ENCODE measurements at places on chromosomes 3 and 15.

DNA sequence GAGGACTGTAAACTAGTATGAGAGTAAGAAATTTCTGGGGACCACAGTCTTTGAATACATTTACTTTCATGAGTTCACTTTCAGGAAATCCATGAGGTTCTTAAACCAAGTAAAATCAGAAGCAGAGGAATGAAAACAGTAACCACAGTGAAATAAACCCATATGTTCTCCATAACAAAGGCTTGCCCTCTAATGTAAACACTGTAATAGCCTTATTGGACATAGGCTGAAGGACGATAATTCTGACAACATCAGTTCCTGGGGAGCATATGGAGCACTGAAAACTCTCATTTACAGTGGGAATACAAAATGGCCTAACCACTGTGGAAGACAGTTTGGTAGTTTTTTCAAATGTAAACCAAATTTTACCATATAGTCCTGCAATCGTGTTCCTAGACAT lies 965.8 kb downstream of the NSUN3 start:
- no peak for DNase-seq

DNA sequence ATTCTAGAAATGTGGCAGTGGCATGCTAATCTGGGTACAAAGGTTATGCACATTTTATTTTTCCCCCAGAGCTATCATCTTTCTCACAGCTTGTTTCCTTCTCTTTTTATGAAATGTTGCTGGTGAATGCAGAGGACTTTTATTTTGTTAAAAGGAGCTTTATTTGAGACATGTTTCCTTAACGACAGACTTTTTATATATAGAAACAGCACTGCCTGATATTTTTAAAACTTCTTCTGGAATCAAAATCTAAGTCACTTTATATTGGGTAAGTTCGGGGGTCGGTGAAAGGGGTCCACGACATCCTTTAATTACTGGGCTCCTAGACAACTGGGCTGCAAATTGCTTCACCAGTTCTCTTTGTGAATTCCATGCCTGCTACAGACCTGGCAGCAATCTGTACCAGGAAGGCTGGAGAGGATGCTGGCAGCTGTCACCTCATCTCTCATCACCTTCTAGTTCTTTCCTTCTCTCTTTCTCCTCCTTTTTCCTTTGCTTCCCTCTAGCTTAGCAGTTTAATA lies 464.7 kb downstream of the PDCD6IP start:
- peak; percentile 27 for DNase-seq

DNA sequence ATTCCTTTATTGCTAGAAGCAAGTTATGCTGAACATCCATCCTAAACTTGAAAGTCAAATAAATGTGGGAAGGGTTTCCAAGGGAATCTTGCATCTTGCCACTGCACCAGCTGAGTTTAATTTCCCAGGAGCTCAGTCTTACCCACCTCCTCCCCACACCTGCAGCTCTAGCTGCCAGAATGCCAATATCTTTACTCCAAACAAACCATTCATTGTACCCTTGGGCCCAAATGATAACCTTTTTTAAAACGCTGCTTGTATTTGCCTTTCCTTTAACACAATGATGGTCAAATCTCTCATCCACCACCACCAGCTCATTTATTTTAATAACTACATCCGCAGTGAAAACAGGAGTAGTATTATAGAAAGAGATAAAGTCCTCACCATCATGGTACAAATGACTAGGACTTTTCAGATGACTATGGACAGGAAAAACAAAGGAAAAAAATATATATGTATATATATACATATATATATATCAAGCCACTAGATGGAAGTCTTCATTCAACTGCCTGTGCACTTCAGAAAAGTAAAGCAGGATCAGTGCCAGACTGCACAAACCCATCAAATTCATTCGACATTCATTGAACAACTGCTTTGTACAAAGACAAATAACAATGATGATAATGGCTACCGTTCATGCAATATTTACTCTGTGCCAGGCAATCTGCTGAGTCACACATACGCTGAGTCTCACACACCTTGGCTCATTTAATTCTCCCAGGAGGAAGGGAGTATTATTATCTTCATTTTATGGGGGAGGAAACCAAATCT lies 44.0 kb downstream of the BFSP2 start:
- DNase-seq: no peak

GRCh38 chr3:44999782-45000181 lies 23.7 kb downstream of the EXOSC7 start:
- no peak for DNase-seq

- peak; percentile 82 for DNase-seq
These were observed 8.1 kb downstream of the FAM131A start for GRCh38 chr3:184345317-184346144.

- peak; percentile 57 for DNase-seq
These were observed 35.7 kb downstream of the EEFSEC start for GRCh38 chr3:128188956-128189355.

DNA sequence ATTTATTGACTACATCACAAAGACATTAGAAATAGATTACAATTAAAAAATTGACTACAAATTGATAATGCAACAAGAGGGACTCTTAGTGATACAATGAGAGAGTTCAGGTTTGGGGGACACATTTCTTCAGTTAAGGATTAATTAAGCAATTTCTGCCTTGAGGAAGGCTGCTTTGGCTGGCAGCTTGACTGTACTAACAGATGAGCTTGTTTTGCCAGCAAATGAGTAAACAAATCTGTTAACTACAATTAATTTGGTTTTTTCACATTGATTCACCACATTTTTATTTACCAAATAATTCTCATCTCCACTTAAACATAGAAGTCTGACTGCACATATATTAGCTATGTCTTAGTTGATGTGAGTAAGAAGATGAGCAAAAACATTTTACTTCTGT lies 183.6 kb upstream of the ZNF385D start:
- no peak for DNase-seq

DNA sequence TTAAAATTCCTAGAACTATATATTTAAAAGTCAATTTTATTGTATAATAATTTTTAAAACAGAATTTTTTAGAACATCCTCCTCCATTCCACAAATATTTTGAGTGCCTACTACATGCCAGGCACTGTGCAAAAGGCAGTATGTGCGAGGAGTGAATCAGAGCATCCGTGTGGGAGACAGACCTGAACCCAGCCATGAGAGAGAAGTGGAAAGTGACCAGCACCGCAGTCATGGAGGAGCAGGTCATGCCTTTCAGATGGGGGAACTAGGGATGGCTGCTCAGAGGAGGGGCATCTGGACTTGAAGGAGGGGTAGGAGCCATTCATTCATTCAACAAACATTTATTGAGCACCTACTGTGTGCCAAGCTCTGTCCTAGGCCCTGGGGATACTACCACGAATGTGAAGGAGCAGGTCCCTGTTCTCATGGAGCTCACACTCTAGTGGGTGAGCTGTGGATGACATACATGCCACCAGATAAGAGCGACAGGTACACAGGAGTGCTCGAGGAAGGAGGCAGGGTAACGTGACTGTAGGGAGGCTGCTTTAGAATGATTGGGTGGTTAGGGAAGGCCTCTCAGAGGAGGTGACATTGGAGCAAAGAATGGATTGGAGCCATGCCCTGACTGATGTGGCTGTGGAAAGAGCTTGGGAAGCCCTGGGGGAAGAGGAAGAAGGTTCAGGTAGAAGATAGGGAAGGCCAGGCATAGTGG lies 3.1 kb upstream of the CHRNA3 start:
- DNase-seq: no peak

DNA sequence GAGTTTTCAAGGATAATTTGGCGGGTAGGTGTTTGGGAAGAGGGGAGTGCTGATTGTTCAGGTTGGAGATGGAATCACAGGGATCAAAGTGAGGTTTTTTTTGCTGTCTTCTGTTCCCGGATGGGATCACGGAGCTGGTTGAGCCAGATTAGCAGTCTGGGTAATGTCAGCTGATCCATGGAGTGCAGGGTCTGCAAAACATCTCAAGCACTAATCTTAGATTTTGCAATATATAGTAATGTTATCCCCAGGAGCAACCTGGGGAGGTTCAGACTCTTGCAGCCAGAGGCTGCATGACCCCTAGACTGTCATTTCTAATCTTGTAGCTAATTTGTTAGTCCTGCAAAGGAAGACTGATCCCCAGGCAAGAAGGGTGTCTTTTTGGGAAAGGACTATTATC lies 354.1 kb upstream of the SGO1 start:
- no peak for DNase-seq

GRCh38 chr15:27358751-27359434 lies 387.9 kb downstream of the GABRG3 start:
- DNase-seq: no peak

- DNase-seq: no peak
These were observed 138.0 kb upstream of the MEF2A start for GRCh38 chr15:99427668-99428361.

GRCh38 chr3:171177056-171177455 lies 150.5 kb upstream of the SLC2A2 start:
- DNase-seq: no peak

DNA sequence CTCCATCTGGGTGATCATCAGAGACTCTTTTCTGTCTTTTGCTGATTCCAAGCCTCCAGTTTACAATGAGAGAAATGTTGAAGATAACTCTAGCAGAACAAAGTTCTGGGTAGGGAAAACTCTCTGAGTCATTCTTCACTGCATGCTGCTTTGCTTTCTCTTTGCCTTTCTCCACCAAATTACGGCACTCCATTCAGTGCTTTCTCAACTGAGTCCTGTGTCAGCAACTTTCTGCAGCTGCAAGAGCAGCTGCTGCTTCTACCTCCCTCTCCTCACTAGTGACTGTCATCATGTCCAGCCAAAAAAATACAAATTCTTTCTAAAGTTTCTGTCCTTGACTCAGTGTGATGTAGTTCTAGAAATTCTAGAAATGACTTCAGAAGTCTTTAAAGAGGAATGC lies 953.8 kb downstream of the IGSF11 start:
- DNase-seq: no peak

DNA sequence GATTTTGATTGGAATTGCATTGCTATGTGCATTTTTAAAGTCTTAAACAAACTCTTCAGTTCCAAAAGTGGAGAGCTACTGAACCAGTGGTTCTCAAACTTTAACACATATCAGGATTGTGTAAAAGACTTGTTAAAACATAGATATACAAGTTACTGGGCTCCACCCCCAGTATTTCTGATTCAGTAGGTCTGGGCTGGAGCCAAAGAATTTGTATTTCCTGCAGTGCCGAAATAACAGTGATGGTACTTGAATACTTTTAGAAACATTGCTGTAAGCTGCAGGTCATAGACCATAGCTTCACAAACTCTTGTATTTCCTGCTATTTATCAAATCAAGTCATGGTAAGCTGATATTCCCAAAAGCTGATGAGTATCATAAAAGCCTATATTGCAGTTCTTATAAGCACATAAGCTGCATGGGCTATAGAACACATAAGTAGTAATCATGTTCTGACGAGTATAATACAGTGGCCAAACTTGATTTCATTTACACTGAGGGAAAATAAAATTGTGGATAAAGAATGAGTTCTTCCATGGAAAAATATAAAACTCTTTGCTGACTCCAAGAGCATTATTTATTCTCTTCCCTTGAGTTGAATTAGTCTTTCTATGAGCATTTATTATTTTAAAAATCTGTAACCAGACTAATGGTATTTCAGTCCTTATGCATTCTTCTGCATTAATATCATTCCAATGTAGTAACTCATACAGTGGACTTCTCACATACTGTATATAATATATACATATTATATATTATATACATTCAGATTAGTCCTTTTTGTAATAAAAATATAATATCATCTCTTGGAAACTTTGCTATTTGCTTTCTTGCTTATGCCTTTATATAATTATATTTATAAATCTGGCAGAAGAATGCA lies 550.5 kb upstream of the AGTR1 start:
- no peak for DNase-seq

DNA sequence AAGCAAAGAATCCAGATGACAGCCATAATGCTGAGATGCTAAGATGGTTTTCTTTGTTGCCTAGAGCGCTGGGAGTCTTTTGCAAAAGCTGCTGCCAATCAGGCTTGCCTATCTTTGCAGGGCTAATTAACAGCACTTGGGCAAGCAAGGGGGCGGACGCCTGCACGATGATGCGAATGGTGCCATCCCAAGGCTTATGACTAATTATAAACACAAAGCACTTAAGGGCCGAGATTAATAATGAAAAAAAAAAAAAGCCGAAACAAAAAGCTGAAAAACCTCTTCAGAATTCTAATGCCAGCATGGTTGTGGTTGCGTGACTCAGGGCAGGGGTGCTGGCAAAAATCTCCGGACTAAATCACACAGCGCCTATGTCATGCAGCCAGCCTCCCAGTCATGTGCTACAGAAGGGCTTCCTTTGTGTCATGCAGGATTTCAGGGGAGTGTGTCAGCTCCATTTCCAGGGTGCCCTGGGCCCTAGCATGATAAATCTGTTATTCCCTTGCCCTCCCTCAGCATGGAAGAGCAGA lies 185.0 kb upstream of the ANKRD28 start:
- peak; percentile 47 for DNase-seq

DNA sequence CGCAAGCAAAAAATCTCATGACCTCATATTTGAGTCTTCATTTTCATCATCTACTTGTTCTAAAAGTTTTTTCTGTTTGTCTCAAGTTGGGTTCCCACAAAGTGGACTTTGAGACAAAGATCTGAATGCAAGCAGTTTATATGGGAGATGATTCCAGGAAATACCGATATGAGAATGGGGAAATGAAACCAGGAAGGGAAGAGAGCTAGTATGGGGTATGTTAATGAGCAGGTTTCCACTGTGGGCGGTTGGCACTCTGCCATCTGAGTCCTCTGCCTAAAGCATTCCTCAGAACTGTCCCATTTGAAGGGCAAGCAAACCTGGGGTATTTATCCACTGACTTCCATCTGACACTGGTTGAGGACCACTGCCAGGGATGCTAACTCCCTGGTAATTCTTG lies 8.8 kb downstream of the ADPRH start:
- peak; percentile 99 for DNase-seq

DNA sequence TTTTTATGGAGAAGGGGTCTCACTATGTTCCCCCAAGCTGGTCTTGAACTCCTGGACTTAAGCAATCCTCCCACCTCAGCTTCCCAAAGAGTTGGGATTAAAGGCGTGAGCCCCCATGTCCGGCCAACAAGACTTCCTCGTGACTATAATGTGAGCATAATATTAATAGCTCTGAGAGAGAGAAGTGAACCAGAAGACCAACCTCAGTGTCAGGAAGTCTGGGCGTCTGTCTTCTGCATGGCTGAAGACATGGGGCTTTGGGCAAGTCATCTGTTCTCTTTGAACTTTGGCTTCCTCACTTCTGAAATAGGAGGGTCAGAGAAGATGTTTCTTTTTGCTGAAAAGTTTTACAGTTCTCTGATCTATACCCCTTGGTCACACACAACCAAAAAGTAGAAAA lies 92.1 kb downstream of the SLC49A4 start:
- peak; percentile 15 for DNase-seq
